EH (cell line): ENCODE measurements at places on chromosomes 13 and 19.
A peak's percentile ranks its signal among the peaks of the same experiment; 100 is the strongest.

DNA sequence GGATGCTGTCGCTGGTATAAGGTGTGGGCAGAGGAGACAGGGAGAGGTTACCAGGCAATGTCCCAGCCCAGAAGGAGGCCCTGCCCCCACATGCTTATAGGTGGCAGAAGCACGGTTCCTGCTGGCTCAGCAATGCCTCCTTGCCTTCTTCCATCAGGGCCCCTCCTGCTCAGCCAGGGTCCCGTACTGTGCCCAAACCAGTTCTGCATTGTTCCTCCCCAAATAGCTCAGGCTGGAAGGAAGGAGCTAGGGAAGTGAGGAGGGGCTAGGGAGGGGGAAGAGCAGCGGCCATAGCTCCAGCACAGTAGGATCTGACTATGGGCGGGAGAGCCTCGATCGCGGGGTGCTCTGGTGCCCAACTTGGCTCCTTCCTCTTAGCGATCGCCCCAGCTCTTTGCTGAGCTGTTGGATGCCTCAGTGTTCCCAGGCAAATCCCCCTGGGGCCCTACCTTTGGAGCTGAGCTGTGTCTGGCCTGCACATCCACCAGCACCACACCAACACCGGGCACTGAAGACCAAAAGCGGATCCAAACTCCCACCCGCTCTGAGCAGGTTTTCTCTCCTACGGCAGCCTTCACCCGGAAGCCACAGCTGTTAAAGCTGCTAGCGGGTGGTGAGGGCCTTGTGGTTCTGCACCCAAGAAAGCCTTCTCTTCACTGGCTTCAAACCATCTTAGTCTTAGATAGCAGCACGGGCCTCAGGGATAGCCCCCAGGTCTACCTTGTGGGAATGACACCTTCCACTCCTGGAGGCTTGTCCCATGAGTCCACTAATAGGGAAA lies 32.1 kb upstream of the PEPD start:
- DNase-seq = no peak

DNA sequence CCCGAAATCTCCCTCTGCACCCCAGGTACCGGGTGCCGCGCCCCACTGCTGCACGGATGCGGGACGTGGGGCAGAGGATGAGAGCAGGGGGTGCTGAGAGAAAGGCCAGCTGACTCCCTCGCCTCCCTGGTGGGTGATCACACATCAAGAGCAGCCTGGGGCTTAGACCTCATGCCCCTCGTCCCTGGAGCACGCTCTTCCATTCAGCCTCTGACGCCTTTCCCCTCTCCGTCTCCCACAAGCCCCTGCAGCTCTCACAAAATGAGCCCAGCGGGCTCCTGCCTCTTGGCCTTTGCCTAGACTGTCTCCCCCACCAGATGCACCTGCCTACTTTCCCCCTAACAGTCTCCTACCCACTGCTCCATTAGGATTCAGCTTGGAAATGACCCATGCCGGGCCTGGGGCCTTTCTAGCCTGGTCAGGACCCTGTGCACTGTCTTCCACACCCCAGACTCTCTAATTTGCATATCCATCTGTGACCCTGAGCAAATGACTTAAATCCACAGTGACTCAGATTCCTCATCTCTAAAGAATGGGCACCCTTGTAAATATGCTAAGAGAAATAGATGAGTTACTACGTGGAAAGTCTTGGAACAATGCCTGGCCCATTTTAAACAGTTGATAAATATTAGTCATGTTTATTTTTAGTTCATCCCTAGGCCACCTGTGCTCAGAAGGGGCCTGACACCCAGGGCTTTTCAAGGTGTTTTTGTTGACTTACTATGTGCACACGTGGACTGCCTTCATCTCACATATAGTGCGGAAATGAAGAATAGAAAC lies 582 bp upstream of the PTPRH start:
- DNase-seq = peak; percentile 97

DNA sequence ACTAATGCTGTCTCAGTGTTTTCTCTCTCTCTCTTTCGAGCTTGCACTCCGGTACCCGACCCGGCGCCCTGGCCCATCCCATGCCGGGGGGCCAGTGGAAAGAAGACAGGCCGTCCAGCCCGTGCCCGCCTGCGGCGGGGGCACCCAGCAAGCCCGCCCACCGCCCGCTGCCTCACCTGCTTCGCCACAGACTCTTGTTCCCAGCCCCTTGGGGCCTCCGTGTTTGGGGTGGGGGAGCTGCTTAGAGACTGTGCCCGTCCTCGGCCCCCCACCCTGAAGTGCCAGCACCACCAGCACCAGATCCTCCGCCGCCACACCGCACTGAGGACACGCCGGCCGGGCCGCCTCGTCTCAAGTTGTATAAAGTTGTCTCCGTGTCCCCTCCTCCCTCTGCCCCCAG lies 2.4 kb downstream of the LENG9 start:
- DNase-seq = no peak

GRCh38 chr13:106402866-106403265 lies 132.6 kb downstream of the EFNB2 start:
- no peak for DNase-seq

GRCh38 chr13:91934354-91934753 lies 535.9 kb downstream of the GPC5 start:
- no peak for DNase-seq

GRCh38 chr13:102021777-102022176 lies 380.1 kb downstream of the FGF14 start:
- DNase-seq = no peak

DNA sequence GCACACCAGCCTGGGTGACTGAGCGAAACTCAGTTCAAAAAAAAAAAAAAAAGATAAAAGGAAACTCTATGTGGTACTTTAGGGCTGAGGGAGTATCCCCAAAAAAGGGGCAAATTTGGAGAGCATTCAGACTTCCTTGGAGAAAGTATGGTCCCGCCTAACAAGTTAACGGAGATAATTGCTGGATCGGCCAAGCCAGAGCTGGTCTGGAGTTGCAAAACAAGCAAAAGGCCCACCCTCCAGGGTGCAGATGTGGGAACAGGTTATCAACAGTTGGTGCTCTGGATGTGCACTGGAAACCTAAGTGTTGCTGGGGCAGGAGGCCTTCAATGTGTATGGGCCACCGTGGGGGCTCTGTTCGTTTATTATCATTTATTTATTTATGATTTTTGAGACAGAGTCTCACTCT lies 2.8 kb downstream of the IQCN start:
- no peak for DNase-seq
